ENCODE measurements at places on chromosomes 7 and 10. TPM values are rescaled to one million over a fixed set of nuclear protein-coding genes. Genes with fewer than 3 reads are reported as not detected.

ACSM6 gene
- not detected for total RNA-seq

PILRA gene
- total RNA-seq, result 1.2 TPM

CYP3A7 gene
- 0.32 TPM for total RNA-seq

DNA sequence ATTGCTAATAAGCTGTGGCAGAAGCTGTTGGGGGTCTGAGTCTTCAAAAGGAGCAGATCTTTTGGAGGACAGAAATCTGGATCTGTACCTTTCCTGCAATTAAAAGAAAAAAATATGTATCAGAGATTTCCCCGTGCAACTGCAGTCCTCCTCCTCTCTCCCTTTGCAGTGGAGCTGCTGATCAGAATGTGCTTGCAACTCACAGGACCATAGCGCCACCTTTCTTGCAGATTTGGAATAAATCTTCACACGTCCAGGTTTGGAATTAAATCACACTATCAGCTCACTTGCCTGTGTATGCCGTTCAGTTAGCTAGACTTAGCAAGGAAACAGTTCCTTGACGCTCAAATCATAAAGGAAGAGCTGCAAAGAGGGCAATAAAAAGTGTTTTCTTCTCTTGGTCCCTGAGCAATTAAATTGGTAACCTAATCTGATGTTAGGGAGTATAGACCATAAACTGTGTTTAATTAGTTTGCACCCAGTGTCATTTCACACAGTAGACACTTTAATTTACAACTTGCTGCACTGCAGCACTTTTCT lies 77.4 kb downstream of the PON1 start:
- DNase-seq, result peak; percentile 61
